ENCODE measurements at places on chromosomes 3 and 15. TPM values are rescaled to one million over a fixed set of nuclear protein-coding genes. Genes with fewer than 3 reads are reported as not detected.

Gene ACTRT3
- not detected for polyA plus RNA-seq

Gene CPA3
- polyA plus RNA-seq: not detected

GRCh38 chr15:81544385-81544784, 170.4 kb upstream of the TMC3 start:
- H3K4me1 ChIP-seq: no peaks in the 10 kb centered on the region
- DNase-seq: no peak
- H3K27me3 ChIP-seq: no peaks in the 10 kb centered on the region
- H3K27ac ChIP-seq: no peak overlapping the region

DNA sequence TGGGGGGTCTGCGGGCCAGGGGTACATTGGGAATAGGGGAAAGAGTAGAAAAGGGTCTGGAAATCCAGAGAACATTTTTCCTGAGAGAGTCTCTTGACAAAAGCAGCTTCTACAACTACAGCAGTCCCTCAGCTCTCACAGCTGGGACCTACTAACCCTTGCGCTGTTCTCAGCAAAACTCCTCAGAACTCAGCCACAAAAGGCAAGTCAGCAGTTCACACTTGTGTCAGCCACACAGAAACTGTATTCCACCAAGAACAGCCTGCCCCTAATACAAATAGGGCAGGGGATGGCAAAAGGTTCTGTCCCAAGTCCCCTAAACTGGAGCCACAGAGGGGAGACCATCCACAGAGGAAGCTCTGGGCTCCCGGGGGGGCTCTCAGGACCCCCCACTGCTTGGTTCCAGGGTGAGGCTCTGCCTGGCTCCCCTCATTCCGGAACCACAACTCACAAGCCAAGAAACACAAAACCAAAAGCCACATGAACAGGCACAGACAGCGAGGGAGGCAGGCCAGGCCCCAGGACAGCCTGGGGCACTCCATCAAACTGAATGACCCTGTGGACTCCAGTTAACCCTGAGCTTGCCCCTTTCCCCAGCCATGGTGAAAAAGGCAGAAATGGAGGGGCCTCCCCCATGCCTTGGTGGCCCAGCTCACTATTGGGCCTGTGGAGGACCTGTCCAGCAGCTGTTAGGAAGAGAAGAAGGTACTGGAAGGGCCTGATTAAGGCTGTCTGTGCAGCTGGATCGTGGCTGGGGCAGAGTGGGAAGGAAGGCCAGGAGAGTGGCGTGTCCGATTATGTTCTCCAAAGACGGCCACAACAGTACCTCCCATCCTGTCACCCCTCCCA, 162.0 kb downstream of the CHSY1 start:
- H3K27ac ChIP-seq: no peak overlapping the region
- H3K4me3 ChIP-seq: no peak overlapping the region
- no peaks in the 10 kb centered on the region for H3K27me3 ChIP-seq
- DNase-seq: no peak
- no peaks in the 10 kb centered on the region for H3K36me3 ChIP-seq
